ENCODE measurements at places on chromosomes 3 and 15. TPM values are rescaled to one million over a fixed set of nuclear protein-coding genes. Genes with fewer than 3 reads are reported as not detected.
A peak's percentile ranks its signal among the peaks of the same experiment; 100 is the strongest.

- no peaks in the 10 kb centered on the region for H3K27me3 ChIP-seq
- H3K4me1 ChIP-seq, result peaks cover 11% of the 10 kb centered on the region
- peak overlapping the region; percentile 20 for H3K27ac ChIP-seq
- no peak for DNase-seq
- H3K4me3 ChIP-seq, result no peak overlapping the region
- no peaks in the 10 kb centered on the region for H3K36me3 ChIP-seq
Observed at GRCh38 chr3:58062472-58062871, 54.2 kb downstream of the FLNB start.

GRCh38 chr3:23489300-23490158, 286.4 kb downstream of the UBE2E2 start:
- H3K36me3 ChIP-seq, result no peaks in the 10 kb centered on the region
- no peak overlapping the region for H3K4me3 ChIP-seq
- DNase-seq, result no peak
- no peaks in the 10 kb centered on the region for H3K27me3 ChIP-seq
- no peak overlapping the region for H3K27ac ChIP-seq

DNA sequence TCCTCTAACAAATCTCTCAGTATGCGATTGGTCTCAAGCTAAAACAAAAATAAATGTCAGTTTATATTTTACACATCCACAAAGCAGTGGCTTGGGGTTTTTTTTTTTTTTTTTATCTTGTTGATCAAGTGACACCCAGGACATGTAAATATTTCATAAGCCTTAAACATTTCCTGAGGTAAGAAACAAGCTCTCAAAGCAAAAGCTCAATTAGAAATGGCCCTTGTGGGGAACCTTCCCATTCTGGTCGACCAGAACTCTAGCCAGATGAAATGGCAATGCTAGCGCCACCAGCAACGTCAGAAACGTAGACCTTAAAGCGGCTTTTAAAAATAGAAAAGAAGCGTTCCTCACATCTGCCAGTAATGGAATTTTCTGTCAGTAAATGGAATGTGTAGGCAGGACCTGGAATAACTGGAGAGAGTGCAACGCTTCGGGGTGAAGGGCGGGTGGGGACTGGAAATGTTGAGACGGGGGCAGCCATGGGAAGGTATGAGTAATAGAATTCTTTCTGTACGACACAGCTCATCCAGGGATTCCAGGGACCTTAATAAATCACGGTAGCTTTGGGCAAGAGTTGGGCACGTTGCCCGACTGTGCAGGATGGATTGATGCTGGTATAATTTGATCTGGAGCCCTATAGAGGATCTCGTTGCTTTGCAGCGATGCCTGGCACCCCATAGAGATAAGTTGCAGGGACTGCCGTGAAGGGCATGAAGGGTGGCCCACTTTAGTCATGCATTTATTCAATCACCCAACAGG, 44.4 kb downstream of the BTD start:
- no peak overlapping the region for H3K4me3 ChIP-seq
- no peaks in the 10 kb centered on the region for H3K36me3 ChIP-seq
- DNase-seq, result no peak
- no peaks in the 10 kb centered on the region for H3K27me3 ChIP-seq

DNA sequence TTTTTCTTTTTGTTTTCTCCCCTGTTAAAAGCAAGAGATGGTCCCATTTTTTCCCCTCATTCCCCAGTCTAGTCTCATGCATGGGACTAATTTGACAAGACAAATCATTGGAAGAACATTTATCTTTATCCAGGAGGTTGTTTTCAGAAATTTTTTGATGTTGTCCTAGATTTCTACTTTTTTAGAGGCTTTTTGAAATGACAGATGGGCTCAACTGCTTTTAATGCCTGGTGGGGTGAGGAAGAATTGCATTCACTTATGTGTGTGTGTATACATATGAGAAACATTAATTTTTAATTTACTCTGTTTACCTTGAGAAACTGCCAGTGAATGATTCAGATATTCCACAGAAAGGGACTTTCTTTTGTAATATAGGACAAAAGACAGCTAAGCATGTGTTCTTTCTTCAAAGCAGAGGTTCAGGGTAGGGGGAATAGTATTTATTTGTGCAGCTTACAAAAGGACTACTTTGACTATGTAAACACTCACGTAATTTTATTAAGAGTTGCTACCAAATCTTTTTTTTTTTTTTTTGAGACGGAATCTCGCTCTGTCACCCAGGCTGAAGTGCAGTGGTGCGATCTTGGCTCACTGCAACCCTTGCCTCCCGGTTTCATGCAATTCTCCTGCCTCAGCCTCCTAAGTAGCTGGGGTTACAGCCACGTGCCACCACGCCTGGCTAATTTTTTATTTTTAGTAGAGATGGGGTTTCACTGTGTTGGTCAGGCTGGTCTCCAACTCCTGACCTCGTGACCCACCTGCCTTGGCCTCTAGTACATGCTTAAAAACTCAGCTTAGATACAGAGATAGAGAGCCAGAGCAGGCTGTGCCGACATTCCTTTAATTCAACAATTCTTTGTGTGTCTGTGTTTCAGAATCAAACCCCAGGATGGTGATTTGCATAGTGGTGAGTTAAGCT, 130.1 kb upstream of the RARB start:
- H3K4me1 ChIP-seq, result no peaks in the 10 kb centered on the region
- no peak overlapping the region for H3K4me3 ChIP-seq
- no peak overlapping the region for H3K27ac ChIP-seq
- DNase-seq, result no peak
- H3K36me3 ChIP-seq, result no peaks in the 10 kb centered on the region
- H3K27me3 ChIP-seq, result no peaks in the 10 kb centered on the region

DNA sequence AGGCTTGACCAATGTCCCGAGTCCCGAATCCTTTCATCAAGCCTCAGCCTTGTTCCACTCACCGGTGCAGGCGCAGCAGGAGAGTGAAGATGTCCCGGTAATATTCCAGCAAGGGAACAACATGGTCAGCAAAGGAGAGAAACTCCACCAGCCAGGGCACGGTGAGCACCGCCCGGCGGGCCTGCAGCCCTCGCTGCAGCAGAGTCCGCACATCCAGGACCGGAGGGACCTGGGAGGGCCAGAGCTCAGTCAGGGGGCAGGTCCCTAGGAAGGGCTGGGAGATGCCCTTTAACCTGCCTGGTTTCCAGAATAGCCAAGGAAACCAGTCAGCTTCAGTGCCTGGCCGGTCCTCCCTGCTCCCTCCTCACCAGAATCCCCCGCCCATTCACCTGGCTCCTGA, 6.4 kb downstream of the CDAN1 start:
- no peak overlapping the region for H3K27ac ChIP-seq
- no peaks in the 10 kb centered on the region for H3K4me1 ChIP-seq

DNA sequence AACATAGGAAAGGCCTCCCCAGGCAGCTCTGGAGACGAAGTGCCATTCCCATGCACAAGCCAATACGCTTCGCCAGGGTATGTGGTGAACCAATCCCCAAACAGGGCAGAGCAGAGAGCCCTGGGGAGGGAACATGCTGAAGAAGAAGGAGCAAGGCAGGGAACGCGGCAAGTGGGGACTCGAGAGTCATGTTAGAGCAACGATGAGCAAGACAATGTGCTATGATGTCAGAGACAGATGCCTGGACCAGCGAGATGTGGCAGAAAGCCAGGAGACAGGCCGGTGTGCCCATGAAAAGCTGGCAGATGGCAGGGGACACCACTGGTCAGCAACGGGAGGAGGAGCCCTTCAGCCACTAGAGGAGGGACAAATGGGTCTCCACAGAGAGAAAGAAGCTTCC, 39.6 kb downstream of the NIPA2 start:
- H3K4me1 ChIP-seq, result no peaks in the 10 kb centered on the region
- DNase-seq, result no peak
- H3K4me3 ChIP-seq, result no peak overlapping the region
- no peak overlapping the region for H3K27ac ChIP-seq

- DNase-seq, result no peak
- peaks cover 7% of the 10 kb centered on the region for H3K36me3 ChIP-seq
- H3K27ac ChIP-seq, result no peak overlapping the region
- H3K4me3 ChIP-seq, result no peak overlapping the region
- H3K27me3 ChIP-seq, result no peaks in the 10 kb centered on the region
- no peaks in the 10 kb centered on the region for H3K4me1 ChIP-seq
Observed at GRCh38 chr15:101054991-101055390, 135.8 kb downstream of the LRRK1 start.

DNA sequence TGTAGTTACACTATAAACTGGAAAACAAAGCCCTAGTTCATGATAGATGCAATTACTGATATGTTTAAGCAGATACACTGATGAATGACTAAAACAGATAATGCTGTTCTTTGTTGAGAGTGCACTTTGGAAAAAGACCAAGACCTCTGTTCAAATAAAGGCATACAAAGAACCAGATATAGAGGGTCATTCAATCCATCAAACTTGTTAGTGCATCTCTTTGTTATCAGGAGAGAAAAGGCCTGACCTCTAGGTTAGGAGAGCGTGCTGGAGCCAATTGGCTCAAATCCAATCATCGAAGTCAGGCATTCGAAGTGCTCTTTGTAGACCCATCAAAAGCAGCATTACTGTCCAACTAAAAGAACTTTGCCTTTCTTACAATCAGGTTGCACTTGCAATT, 124.2 kb downstream of the TFG start:
- no peaks in the 10 kb centered on the region for H3K4me1 ChIP-seq
- no peak overlapping the region for H3K27ac ChIP-seq
- no peaks in the 10 kb centered on the region for H3K27me3 ChIP-seq
- DNase-seq, result no peak
- H3K4me3 ChIP-seq, result no peak overlapping the region

DNA sequence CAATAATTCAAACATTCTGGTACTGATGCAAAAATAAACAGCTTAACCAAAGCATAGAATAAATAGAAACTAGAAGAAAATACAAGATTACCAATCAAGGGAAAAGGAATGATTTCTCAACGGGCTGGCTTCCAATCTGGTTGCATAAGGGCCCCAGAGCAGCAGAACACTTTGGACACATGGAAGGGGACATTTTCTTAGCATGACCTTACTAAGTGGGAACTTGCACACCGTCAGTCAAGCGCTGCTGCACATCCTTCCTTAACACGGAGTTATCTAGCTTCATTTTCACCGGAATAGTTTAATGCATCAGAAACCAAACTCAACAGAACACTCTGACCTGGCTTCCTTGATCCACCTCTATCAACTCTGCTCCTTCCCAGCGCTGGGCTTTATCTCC, 388.5 kb downstream of the VPS13C start:
- H3K4me1 ChIP-seq, result no peaks in the 10 kb centered on the region
- no peaks in the 10 kb centered on the region for H3K36me3 ChIP-seq
- H3K27ac ChIP-seq, result no peak overlapping the region

DNA sequence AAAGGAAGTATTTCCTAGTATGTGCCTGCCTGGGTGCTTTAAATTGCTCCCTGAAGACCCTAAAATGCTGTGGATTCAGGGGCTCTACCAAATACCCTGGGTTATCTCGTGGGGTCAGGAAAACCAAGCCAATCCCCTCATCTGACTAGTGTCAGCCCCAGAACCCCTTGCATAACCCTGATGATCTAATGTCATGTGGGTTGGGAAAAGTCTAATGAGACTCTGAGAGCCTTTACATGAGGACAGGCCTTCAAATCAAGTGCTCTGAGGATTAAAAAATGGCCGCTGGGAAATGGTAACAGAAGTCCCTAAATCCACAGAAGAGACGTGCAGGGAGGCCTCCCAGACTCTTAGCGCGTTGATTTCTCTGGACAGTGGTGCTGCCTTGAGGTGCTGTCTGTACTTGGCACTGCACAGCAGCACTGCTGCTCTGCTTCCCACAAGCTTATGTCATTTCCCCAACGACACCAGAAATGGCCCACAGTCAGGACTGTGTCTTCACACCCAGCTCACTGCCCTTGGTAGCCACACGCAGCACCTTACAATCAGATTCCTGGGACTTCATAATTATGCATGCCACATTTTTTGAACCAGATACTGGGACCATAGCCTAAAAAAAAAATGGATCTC, 16.6 kb downstream of the EIF4E3 start:
- no peaks in the 10 kb centered on the region for H3K36me3 ChIP-seq
- H3K4me3 ChIP-seq, result no peak overlapping the region
- DNase-seq, result no peak
- H3K27ac ChIP-seq, result no peak overlapping the region

GRCh38 chr15:40875991-40876730, 2.1 kb upstream of the RHOV start:
- H3K27me3 ChIP-seq, result no peaks in the 10 kb centered on the region
- DNase-seq, result no peak
- peaks cover 4% of the 10 kb centered on the region for H3K4me1 ChIP-seq
- H3K36me3 ChIP-seq, result no peaks in the 10 kb centered on the region
- H3K4me3 ChIP-seq, result no peak overlapping the region
- no peak overlapping the region for H3K27ac ChIP-seq

- no peaks in the 10 kb centered on the region for H3K27me3 ChIP-seq
- no peak overlapping the region for H3K4me3 ChIP-seq
- no peak for DNase-seq
- H3K36me3 ChIP-seq, result no peaks in the 10 kb centered on the region
- no peak overlapping the region for H3K27ac ChIP-seq
Observed at GRCh38 chr3:79954756-79955155, 187.0 kb upstream of the ROBO1 start.

GRCh38 chr15:31488437-31489204, 162.0 kb downstream of the KLF13 start:
- no peak overlapping the region for H3K4me3 ChIP-seq
- no peaks in the 10 kb centered on the region for H3K27me3 ChIP-seq
- peaks cover 8% of the 10 kb centered on the region for H3K4me1 ChIP-seq
- H3K36me3 ChIP-seq, result no peaks in the 10 kb centered on the region

DNA sequence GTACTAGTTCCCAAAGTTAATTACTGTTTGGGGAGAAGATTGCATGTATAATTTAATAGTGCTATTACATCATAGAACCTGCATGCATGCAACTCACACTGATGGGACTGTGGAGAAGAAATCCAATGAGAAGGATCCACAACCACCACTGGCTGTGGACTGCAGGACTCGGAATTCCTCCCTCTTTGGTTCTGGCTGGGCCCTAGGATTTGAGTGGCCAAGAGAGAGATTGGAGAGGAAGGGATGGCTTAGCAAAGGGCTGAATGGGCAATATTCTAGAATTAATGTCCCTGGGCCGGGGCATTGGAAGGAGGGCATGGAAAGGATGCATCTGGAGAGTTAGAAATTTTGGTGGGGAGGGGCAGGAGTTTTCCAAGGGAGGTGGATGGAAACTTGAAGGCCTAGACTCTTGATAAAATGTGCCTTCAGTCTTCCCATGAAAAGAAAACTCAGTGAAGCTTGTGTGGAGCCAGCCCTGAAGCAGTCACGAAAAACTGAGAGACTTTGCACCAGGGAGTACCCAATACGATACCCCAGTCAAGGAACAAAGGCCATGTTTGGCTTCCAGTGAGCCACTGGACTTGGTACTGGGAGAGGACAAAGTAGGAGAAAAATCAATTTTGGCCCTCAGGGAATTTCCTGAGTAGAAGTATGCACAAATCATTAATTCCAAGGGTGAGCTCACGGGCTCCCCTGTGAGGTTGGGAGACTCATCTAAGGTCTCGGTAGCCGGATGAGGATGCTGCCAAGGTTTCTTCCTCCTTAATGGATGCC, 31.4 kb upstream of the TPM1 start:
- H3K4me1 ChIP-seq, result no peaks in the 10 kb centered on the region
- no peak for DNase-seq
- no peak overlapping the region for H3K27ac ChIP-seq
- no peak overlapping the region for H3K4me3 ChIP-seq

The FRMD4B gene
- 31.0 TPM for total RNA-seq

The MKRN3 gene
- not detected for total RNA-seq

The CD200R1L gene
- total RNA-seq, result not detected

The ISL2 gene
- total RNA-seq, result 2.4 TPM

The GOLGA6B gene
- total RNA-seq, result not detected

The FEZF2 gene
- total RNA-seq, result not detected

The C3orf85 gene
- not detected for total RNA-seq

The CPNE9 gene
- not detected for total RNA-seq

The ATP10A gene
- 14.3 TPM for total RNA-seq

The ARGFX gene
- not detected for total RNA-seq

Data from prostate gland (tissue), 2 donors.